Activated CD8-positive, alpha-beta T cell treated with anti-CD3 and anti-CD28 coated beads, Interleukin-2, amount 10 ng/mL, durations not matched to agents 7 days and 5 days (primary cell): ENCODE measurements at places on chromosomes 5 and 9. TPM values are rescaled to one million over a fixed set of nuclear protein-coding genes. Genes with fewer than 3 reads are reported as not detected.

DOK3 gene
- 7.3 TPM for total RNA-seq

CTXN3 gene
- total RNA-seq: not detected

FKTN gene
- 12.8 TPM for total RNA-seq

PCDHB10 gene
- not detected for total RNA-seq

FOXD4L3 gene
- 0.29 TPM for total RNA-seq

TAF1L gene
- total RNA-seq: not detected

HACD4 gene
- total RNA-seq: 13.9 TPM

LCN9 gene
- not detected for total RNA-seq

TMEM203 gene
- total RNA-seq: 34.6 TPM

DNA sequence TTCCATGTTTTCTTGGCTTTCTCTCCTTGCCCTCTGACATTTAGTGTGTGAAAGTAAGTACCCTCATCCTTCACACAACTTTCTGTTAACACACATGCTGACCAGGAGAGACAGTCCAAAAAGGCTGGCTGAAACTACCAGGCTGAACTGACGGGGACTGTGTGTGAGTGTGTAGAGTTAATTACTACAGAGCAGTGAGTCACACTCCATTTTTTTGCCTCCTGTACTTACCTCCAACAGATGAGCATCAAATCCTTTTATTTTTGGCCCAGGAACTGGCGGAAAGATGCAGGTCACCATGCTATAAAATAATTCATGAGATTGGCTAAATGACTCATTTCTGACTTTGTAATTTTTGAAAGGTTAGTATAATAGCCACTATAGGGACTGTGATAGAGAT lies 20.2 kb upstream of the AGXT2 start:
- no peaks in the 10 kb centered on the region for H3K36me3 ChIP-seq

DNA sequence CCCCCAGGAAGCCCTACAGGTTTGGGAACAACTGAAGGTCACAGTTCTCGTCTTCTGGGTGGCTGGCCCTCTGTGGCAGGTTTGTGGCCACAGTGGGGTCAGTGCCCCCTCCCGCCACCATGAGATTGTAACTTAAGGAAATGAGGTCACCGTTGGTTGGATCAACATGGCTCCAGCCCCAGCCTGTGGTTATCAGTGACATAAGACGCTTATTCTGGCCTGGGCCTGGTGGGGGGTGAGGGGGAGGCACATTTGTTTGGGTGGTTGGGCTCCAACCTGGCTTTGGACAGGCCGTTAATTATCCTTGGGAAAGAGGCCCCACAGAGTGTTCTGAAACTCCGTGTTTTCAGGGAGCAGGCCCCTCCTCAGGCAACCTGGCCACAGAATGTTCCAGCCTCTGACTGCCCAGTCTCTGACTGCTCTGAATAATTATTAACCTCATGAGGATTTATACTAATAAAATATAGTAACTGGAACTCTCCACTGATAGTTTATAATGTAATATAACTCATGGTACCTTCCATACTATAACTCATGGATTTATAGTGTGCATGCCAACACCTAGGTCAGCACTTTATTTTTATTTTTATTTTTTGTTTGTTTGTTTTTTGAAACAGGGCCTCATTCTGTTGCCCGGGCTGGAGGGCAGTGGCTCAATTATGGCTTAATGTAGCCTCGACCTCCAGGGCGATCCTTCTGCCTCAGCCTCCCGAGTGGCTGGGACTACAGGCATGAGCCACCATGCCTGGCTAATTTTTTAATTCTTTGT lies 58.0 kb upstream of the RPL26L1 start:
- peak overlapping the region; percentile 46 for H3K27ac ChIP-seq
- DNase-seq: no peak
- H3K36me3 ChIP-seq: peaks cover 6% of the 10 kb centered on the region
- peaks cover 4% of the 10 kb centered on the region for H3K4me1 ChIP-seq
- no peaks in the 10 kb centered on the region for H3K27me3 ChIP-seq
- H3K4me3 ChIP-seq: no peak overlapping the region

- H3K27ac ChIP-seq: no peak overlapping the region
- peaks cover 38% of the 10 kb centered on the region for H3K36me3 ChIP-seq
- DNase-seq: no peak
- H3K4me3 ChIP-seq: no peak overlapping the region
- no peaks in the 10 kb centered on the region for H3K27me3 ChIP-seq
These were observed 13.3 kb downstream of the GTF3C5 start for GRCh38 chr9:133044125-133044524.

DNA sequence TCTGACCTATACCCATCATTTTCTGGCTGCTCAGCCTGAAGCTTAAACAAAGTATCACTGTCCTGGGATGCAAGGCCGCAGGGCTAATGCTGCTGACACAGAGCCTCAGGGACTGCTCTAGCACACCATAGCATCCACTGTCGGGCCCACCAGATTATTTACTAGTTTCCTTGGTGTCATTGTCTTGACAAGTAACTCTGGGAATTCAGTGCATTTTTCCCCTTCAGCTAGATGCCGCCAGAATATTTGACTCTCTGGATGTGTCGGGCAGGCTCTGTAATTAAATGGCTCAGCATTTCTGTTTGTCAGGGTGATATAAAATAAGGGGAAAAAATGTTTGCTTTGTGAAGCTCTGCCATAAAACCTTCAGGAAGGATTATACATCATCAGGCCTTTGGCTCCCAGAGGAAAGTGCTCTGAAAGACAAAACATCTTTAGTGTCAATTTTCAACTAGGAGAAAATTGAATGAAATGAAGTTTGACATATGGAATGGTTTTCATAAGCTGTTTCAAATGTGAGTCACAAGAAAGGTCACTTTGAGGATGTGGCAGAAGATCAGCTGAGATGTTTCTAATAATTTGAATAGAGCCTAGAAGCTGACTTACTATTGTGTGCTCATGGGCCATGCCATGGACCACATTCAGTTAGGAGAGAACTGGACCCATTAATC lies 350.1 kb downstream of the TMEM232 start:
- no peaks in the 10 kb centered on the region for H3K27me3 ChIP-seq
- no peak for DNase-seq
- H3K4me3 ChIP-seq: no peak overlapping the region
- no peaks in the 10 kb centered on the region for H3K4me1 ChIP-seq

- peaks cover 12% of the 10 kb centered on the region for H3K36me3 ChIP-seq
- H3K4me1 ChIP-seq: no peaks in the 10 kb centered on the region
- H3K27me3 ChIP-seq: no peaks in the 10 kb centered on the region
- DNase-seq: no peak
- no peak overlapping the region for H3K27ac ChIP-seq
- H3K4me3 ChIP-seq: no peak overlapping the region
These were observed 32.2 kb downstream of the INVS start for GRCh38 chr9:100131216-100131615.

DNA sequence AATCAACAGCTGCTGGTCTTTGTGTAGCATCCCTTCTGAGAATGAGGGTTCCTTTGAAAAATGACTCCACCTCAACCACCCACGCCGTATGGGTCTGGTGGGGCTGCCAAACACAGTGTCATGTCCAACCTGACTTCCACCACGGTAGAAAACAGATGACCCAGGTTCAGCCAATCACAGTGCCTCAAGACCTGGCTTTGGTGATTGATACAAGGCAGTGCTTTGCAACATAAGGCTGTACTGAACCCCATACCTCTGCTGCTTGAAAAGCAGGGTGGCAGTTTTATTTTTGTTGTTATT lies 11.5 kb upstream of the TGFBR1 start:
- peak overlapping the region; percentile 98 for H3K27ac ChIP-seq
- peaks cover 86% of the 10 kb centered on the region for H3K4me1 ChIP-seq
- peak overlapping the region; percentile 66 for H3K4me3 ChIP-seq
- peak; percentile 83 for DNase-seq
- H3K36me3 ChIP-seq: peaks cover 74% of the 10 kb centered on the region

DNA sequence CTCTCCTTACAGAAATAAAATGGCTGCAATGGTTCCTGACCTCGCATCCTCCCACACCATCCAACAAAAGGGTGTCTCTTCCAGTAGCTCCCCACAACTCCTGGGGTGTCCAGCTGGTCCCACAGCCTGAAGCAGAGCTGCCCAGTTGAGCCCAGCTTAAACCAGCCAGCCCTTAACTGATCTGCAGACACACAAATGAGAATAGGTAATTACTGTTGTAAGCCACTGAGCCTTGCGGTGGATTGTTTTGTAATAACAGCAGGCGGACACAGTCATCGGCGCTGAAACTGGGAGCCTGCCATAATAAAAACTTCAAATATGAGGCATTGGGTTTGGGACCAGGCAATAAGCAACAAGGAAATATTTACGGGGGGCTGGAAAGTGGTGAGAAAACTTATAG lies 10.4 kb upstream of the ZBTB43 start:
- DNase-seq: no peak
- H3K36me3 ChIP-seq: no peaks in the 10 kb centered on the region
- H3K27me3 ChIP-seq: peaks cover 31% of the 10 kb centered on the region
- H3K4me1 ChIP-seq: peaks cover 1% of the 10 kb centered on the region
- no peak overlapping the region for H3K27ac ChIP-seq

DNA sequence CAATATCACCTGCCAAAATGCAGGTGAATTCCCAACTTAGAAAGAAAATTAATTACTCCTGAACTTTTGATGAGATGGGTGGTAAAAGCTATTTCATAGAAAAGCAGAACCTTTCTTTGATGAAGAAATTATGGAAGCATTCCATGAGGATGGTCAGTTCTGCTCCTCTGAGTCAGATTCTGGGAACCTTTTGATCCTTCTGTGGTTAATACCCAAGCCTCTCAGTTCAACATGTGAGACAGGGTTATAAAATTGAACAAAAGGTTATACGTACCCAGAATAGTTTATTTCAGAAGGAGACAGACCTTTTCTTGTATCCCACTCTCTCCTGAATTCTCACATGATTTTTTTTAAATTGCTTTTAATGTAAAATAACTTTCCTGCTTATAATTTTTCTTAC lies 767.6 kb upstream of the ADAMTS16 start:
- H3K4me3 ChIP-seq: no peak overlapping the region
- H3K27ac ChIP-seq: no peak overlapping the region
- no peaks in the 10 kb centered on the region for H3K36me3 ChIP-seq
- no peaks in the 10 kb centered on the region for H3K4me1 ChIP-seq

DNA sequence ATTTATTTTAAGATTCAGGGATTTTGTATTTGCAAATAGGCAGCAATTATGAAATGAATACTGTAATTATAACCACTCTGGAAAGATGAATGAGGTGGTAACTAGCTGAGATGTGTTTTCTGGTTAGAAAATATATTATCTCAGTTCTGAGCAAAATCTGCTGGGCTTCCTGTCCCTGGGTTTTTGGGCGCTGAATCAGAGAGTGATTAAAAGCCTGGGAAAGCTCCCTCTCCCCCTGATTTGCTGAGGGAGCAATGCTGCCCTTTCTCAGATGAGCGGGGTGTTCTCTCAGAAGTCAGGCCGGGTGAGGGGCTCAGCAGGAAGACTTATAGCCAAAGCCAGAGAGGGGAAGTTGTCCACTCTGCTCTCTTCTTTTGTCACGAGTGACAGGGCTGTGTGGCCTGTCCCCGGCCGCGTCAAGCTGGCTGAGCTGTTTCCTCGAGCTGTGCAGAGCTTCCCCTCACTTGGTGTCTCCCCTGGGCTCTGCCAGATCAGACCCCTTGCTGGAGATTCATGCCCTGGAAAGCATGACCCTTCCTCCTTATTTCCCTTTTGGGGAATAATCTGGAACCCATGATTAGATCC lies 39.8 kb upstream of the PITX1 start:
- no peak for DNase-seq
- H3K27me3 ChIP-seq: peaks cover 6% of the 10 kb centered on the region
- no peaks in the 10 kb centered on the region for H3K4me1 ChIP-seq
- H3K36me3 ChIP-seq: no peaks in the 10 kb centered on the region
- no peak overlapping the region for H3K27ac ChIP-seq

- no peak for DNase-seq
- peaks cover 20% of the 10 kb centered on the region for H3K27me3 ChIP-seq
- H3K4me3 ChIP-seq: no peak overlapping the region
These were observed 36.5 kb upstream of the GPBP1 start for GRCh38 chr5:57137401-57137800.

GRCh38 chr5:124773315-124774311 lies 27.2 kb upstream of the ZNF608 start:
- no peaks in the 10 kb centered on the region for H3K4me1 ChIP-seq
- no peaks in the 10 kb centered on the region for H3K36me3 ChIP-seq

DNA sequence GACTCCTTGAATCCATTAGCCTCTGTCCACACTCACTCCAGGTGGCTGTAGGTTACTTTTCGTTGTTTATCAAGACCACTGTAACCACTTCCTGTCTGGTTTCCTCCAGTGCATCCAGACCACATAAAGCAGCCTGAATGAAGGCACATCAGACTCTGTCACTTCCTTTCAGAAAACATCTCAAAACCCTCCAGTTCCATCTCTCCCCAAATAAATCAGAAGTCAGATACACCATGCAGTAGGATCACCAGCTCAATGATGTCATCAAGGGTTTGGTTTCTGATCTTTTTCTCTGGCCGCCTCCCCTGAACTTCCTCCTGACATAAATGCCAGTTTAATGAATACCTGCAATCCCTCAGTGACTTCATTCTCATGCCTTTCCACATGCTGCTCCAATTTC lies 161.2 kb downstream of the ZNF462 start:
- H3K4me3 ChIP-seq: no peak overlapping the region
- no peak overlapping the region for H3K27ac ChIP-seq
- H3K4me1 ChIP-seq: peaks cover 14% of the 10 kb centered on the region
- no peaks in the 10 kb centered on the region for H3K36me3 ChIP-seq
- DNase-seq: peak; percentile 25

DNA sequence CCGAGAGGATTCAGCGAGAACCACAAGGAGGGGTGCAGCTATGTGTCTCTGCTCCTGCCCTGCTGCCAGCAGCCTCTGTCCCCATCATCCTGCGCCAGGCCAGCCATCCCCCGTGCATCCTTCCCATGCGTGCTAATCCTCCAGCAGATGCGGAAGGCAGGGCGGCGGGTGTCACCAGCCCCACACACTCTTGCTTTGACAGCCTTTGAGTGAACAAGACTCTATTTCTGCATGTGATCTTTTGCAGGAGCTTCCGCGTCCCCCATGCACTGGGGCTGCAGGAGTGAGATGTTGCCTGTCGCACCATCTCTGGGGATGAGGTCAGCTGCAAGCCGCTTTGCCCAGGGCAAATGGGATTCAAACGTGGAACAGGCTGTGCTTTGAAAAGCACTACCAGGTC lies 58.0 kb upstream of the OLFM1 start:
- H3K36me3 ChIP-seq: no peaks in the 10 kb centered on the region
- H3K4me3 ChIP-seq: no peak overlapping the region
- H3K27ac ChIP-seq: no peak overlapping the region
- no peaks in the 10 kb centered on the region for H3K4me1 ChIP-seq
- no peak for DNase-seq

- H3K4me1 ChIP-seq: no peaks in the 10 kb centered on the region
- H3K36me3 ChIP-seq: no peaks in the 10 kb centered on the region
- DNase-seq: no peak
These were observed 178.7 kb upstream of the SGCD start for GRCh38 chr5:156148301-156148700.

GRCh38 chr9:3244963-3245653 lies 280.7 kb downstream of the RFX3 start:
- no peaks in the 10 kb centered on the region for H3K36me3 ChIP-seq
- H3K4me3 ChIP-seq: no peak overlapping the region
- H3K27me3 ChIP-seq: no peaks in the 10 kb centered on the region
- DNase-seq: no peak
